ENCODE measurements at places on chromosomes 5 and 9.
A peak's percentile ranks its signal among the peaks of the same experiment; 100 is the strongest.

DNA sequence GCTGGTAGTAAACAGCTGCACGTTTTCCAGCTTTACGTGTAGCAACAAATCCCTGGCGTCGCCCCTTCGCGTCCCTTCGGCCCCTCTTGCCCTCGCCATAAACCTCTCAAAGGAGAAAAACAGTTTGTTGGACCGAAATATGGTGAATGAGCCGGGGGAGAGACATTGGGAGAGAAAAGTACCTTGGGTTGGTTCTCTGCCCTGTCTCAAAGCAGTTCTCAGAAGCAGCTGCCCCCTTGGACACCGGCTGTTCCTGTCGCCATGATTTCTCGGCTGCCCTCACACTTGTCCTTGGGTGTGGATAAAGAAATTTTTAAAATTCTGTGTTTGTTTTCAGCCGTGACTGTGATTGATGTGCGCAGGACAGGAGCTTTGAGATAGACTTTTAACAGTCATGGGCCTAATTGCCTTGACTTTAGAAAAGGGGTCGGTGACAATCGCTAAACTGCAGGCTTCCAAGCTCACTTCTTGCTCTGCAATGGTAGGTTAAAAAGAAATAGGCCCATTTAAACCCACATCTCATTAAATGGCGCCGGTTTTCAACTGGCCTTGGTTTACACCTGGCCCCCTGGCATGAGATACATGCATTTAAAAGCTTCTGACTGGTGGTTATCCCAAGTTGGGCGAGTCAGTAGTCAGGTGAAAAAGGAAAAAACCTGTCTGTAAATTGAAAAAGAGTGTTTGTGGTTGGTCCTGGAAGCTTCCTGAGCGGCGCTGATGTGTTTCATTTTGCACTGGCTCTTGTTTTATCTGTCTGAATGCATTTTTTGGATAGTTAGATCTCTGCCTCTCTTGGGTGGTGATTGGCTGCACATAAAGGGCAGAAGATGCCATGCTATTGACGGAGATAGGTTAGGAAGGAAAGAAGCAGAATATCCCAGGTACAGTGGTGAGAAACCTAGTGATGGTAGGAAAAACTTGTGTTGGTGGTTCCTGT is 983 bp downstream of the RCL1 start:
- no peak for DNase-seq

DNA sequence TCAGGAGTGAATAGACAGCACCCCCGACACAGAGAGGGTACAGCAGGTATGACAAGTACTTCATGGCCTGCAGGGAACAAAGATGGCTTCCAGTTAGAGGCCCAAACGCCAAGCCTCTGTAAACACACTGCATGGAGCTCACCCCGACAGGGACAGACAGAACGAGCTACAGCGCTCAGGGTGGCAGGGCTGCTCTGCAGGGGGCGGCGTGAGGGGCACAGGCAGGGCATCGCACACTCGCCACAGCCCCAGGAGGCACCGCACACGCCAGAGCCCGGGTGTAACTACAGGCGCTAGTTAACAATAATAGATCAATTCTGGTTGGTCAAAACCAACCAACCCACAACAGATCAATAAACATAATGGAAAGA is 21.1 kb downstream of the CLPTM1L start:
- no peak for DNase-seq

- DNase-seq = no peak
Observed at GRCh38 chr9:35727676-35728040, 4.3 kb downstream of the TLN1 start.

DNA sequence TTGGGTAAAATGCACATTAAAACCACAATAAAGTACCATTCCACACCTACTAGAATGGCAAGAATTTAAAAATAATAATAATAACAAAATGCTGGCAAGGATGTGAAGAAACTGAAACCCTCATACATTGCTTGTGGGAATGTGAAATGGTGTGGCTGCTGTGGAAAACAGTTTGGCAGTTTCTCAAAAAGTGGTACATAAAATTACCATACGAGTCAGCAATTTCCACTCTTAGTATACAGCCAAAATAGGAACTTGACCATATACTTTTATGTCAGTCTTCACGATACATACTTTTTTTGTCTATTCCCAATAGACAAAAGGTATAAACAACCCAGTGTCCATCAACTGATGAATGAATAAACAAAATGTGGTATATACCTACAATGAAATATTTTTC is 15.6 kb downstream of the FKBP15 start:
- DNase-seq = no peak

GRCh38 chr9:9319007-9319406 is 1293.8 kb downstream of the PTPRD start:
- DNase-seq = no peak

DNA sequence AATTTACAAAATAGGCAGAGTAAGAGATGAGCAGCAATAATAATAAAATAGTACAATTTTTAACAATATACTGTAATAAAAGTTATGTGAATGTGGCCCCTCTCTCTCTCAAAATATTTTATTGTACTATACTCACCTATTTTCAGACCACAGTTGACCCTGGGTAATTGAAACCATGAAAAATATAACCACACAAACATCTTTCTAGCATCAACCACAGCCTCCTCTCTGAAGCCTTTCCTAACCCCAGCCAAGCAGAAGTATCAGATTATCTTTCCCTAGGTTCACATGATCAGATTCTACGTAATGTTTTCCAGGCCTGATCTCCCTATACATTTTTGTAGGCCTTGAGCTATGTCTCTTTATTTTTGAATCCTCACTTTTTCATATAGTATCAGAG is 35.2 kb downstream of the DNAH5 start:
- no peak for DNase-seq

- DNase-seq = no peak
Observed at GRCh38 chr5:176944268-176944667, 45.1 kb upstream of the HK3 start.

DNA sequence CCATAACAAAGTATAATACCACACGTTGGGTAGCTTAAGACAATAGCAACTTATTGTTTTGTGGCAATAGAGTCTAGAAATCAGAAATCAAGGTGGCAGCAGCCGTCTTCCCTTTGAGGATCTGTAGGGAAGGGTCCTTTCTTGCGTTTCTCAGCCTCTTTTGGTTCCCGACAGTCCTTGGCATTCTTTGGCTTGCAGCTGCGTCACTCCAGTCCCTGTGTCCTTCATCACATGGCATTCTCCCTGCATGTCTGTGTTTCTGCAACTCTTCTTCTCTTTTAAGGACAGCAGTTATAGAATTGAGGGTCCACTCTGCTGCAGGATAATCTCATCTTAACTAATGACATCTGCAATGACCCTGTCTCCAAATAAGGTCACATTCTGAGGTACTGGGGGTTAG is 140.1 kb downstream of the FBXL7 start:
- DNase-seq = no peak

DNA sequence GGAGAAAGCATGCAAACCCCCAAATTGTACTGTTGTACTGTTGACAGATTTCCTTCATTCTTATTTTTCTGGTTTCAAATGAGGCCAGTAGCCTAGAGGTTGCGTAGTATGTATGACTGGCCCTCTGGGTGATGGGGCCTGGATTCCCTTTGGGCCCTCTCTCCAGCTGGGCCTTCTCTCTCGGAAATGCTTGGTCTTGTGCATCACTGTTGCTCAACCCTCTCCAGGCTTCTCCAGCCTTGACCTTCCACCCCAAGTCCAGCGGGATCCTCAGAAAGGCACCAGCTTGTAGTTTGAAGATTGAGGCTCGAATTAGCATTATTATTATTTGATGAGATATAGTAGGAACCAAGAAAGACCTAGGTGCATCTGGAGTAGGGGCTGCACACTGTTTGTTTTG is 87.0 kb downstream of the ANGPTL2 start:
- DNase-seq = peak; percentile 53

- no peak for DNase-seq
Observed at GRCh38 chr5:440401-441201, 2.4 kb upstream of the EXOC3 start.

DNA sequence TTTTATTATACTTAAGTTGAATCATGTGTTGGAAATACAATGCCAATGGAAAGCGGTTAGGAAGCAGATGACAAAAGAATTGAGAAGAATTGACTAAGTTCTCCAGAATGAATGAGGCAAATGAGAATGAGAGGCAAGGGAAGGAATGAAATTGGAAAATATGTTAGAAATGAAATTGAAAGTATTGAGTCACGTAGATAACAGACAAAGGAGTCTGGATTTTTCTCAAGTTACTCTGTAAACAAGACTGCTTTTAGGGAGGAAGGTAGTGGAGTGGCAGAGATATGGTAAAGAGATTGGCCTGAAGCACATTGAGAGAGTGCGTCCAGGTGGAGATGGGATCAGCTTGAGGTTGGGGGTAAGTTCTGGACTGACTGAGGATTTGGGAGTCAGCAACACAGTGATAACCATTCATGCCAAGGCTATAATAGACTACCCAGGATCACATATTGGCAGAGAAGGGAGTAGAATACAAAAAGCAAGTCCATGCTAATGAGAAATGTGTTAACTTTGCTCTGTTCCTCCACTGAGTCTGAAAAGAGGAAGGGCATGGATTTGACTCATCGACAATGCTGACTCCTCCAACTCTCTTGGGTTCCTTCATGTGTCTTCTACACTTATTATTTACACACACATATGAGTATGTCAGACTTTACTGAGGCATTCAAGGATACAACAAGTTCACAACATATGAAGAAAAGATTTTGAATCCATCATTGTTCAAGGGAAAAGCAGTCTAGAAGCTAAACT is 814.2 kb upstream of the ZNF608 start:
- no peak for DNase-seq

- DNase-seq = no peak
Observed at GRCh38 chr5:140967226-140967893, 1.1 kb downstream of the PCDHAC2 start.

DNA sequence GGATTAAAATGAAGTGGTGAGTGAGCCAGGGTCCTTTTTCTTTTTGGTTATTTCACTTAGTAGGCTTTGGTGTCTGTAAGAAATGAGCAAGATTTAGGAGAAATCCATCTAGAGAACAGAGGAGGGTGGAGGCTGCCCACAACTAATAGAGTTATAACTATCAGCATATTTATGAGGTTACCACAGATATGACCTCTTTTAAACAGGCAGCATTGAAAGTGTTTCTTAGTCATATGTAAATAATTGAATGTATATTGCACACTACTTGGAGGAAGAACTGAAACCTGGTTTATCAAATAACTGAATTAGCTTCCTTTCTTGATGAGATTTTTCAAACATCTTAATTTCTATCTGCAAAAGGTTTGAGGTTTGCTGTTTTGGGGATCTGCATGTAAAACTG is 483.1 kb upstream of the PIK3R1 start:
- no peak for DNase-seq

DNA sequence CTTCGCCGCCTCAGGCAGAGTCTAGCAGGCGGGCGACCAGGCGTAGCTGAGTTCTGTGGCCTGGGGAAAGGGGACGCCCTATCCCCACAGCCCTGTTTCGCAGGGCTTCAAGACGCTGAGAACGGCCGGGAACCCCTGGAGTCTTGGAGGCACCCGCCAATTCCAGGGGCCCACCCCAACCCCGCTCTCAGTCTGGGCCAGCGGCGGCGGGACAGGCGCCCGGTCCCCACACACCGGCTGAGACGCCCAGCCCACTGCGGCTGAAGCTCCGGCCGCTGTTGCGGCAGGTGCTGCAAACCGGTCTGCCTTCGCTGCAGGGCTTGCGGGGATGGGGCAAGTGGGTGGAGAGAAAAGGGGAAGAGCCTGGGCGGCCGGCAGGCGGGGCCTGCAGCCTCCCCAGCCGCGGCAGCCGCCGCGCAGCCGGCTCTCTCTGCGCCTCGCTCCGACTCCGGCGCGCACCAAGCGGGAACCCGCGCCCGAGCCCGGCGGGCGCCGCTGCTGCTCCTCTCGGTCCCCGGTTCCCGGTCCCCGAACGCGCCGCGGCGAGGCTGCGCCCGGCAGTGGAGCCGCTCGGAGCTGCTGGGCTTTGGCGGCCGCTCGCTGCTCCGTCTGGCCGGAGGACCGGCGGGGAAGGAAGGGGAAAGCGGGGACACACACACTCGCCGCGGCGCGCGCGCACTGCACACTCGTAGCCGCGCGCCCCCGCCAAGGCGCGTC is at the start of gene PIP5K1B:
Gene PIP5K1B, plus strand, starts transcription at position 427 of the 717 bp plus-strand sequence. CDS start 117,375 bp downstream, outside the sequence.
- DNase-seq = no peak

- DNase-seq = no peak
Observed at GRCh38 chr9:17824191-17824590, 245.3 kb downstream of the SH3GL2 start.

DNA sequence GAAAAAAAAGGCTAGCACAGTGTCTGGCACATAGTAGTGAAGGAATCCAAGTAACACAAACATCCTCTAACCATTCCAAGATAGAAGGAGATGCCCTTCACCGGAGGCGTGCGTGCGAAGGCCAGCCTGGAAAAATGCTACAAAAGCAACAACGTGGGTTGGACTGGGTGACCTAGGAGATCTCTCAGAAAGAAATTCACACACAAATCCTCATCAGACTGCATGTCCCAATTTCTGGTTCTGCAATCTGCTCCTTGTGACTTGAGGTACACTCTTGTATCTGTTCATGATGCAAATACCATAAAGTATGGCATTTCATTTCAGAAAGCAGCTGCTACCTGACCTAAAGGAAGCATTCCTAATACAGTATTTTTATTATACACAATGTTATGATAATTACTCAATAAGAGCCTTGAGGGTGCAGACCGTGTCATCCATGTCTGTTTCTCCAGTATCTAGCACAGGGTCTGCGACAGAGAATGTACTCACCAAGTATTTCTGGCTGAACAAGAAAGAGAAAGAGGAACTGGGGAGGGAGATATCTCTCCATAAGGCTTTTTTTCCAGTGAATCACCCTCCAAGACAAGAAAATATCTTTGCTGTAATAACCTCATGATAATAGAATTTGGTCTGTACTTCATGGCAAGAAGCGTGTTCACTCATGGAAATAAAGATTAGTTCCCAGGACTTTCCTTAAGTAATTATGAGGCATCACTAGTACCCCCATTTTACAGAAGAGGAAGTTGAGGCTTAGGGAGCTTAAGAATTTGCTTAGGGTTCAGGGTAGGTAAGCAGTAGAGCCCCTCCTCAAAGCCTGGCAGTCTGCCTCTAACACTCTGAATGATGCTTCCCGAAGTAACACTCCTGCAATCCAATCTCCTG is 138.3 kb downstream of the CDK5RAP2 start:
- no peak for DNase-seq

DNA sequence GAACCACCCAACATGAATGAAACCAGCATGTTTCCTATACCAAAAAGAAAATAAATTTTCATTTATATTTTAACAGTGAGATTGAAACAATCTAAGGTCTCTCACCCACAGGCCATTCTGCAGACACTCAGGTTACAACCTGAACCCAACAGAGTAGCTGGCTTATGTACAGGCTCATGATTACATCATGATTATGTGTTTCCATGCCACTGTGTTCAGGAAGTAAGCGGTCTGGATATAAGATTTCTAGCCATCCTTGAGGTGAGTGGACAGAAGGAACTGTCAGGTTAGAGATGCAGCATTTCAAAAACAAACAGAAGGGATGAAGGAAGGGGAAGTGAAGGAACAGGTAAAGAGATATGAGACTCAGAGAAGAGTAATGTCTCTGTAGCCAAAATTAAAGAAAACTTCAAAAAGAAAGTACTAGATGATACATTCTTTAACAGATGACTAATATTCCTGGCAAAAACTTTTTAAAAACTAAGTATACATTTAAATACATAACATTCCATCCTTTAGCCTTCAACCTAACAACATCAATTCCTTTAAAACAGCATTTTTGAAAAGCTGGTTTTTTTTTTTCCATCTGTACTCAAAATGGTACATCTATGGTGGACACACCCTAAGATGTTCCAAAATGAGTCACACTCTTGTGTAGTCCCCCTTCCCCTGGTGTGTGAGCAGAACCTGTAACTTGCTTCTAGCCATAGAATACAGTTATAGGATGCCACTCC is 119.8 kb downstream of the LPAR1 start:
- DNase-seq = peak; percentile 94

GRCh38 chr5:163712011-163712410 is 206.6 kb downstream of the MAT2B start:
- no peak for DNase-seq

GRCh38 chr5:64666078-64666477 is 24.2 kb upstream of the SHISAL2B start:
- no peak for DNase-seq

Measured in fibroblast of the conjunctiva (primary cell).